ENCODE measurements at places on chromosomes 11 and 22.

DNA sequence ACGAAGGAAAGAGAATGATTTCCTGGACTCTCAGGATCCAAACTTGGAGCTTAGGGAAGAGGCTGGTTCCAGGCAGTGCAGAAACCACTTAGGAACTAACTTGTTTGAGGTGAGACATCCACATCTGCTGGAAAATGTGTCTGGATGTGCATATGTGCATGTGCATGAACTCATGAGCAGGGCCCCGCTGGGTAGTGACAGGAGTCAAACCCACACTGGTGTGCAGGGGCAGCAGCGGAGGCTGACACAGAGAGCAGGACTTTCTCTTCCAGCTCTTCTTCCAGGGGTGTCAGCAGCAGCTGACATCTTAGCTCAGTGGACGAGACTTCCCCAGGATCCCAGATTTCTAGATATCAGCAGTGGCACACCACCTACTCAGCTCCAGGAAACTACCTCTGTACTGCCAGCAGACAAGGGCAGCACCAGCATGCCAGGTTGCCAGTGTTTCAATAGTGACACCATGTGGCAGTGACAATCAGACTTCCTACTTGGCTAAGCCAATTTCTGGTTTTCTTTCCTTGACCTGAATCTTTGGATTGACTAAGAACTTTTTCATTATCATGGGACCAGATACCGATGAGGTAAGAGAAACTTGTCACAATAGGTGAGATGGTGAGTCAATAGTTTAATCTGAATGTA is 227.5 kb upstream of the ZC3H12C start:
- no peak for DNase-seq

DNA sequence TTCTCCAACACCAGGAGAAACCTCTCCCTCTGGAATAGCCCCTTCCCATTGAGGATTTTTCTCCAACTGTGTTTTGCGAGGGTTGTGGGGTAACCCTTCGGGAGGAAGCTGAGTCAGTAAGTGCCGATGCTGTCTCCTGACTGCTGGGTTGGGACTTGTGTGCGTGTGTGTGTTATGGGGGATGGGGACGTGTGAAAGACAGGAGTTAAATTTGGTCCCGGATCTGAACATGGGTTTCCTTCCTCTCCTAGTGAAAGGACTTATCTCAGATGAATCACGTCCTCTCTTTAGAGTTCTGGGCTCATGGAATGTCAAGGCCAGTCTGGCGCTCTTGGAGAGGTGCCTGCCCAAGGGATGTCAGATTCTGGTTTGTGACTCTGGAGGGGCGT is 33.3 kb downstream of the KIAA1671 start:
- no peak for DNase-seq

DNA sequence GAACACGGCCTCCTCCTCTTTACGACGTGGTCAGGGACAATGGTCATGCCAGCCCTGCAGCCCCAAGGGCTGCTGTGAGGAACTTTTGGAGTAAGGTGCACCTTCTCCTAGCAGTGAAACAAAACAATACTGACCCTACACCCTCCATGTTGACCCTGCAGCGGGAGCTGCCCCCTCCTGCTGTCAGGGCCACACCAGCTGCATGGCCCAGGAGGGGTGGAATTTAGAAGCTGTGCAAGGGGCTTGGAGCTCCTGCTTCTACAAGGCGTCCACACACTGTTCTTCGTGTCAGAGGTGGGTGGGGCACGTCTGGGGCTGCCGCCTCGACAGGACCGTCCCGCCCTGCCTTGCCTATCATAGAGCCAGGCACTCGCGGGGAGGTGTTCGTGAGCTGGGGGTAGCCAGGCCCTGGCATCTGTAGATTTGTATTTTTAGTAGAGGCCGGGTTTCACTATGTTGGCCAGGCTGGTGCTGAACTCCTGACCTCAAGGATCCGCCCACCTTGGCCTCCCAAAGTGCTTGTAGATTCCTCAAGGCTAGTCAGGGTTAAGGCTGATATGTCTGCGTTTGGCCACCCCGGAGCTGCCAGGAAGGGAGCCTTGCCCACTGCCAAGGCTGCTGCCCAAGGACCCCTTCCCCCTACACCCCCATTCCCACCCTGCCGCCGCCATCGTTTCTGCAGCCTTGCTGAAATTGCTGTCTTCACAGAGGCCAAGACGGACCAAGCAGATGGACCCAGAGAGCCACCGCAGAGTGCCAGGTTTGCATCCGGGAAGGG is 15.9 kb downstream of the INCENP start:
- no peak for DNase-seq

DNA sequence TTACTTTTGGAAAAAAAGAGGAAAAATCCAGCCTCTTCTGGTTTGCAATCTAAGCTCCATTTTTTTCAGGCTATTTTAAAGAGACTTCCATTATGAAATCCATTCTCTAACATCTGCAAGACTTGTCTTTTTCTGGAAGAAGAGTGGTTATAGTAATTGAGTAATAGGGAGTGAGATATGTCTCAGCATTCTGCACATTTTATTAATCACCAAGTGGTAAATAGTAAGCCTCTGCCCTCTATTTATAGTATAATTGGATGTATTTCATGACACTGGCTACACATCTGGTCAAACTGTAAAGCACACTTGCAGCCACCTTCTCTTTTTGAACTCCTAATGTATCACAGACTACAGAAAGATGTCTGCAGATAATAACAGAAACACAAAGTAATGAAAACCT is 391.1 kb downstream of the ETS1 start:
- DNase-seq = no peak

DNA sequence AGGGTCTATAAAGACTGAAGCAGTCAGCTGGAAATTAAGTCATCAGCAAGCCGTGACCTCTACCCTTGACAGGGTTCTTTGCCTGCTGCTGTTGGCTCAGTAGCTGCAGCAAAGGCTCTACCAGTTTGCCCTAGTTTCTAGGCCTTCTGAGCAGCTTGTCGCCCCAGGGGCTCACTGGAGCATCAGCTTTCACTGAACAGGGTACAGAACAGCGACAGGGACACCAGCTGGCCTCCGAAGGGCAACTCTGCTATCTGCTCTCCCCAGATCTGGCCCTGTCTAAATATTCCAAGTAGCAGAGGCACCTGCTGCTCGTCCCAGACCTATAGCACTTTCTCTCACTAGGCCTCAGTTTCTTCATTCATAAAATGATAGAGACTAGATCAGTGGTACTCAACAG is 42.4 kb downstream of the SMCO4 start:
- DNase-seq = no peak

GRCh38 chr22:17097062-17097461 is 12.3 kb downstream of the IL17RA start:
- DNase-seq = no peak

DNA sequence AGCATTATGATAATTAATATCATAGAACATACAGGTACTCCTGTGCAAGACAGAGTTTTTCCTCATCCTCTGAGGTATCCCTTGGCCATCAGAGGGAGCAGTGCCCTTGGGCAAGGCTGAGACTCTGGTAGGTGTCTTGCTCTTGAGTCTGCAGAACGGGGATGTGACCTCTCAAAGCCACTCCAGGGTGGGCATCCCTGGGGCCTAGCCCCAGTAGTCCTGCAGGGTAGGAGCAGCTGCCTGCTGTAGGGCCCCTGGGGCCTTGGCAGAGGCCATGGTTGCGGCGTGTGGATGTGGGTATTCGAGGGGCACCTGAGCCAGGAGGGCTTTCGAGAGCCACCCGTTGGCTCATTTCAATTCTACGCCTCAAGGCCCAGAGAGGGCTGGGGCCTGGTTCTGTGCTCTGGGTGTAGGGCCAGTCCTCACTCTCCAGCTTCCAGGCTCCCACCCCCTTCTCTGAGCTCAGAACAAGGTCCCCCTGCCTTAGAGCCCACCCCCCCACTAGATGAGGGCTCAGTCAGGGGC is 7.7 kb upstream of the OMP start:
- no peak for DNase-seq

GRCh38 chr11:36363361-36364268 is 67.5 kb downstream of the PRR5L start:
- no peak for DNase-seq

DNA sequence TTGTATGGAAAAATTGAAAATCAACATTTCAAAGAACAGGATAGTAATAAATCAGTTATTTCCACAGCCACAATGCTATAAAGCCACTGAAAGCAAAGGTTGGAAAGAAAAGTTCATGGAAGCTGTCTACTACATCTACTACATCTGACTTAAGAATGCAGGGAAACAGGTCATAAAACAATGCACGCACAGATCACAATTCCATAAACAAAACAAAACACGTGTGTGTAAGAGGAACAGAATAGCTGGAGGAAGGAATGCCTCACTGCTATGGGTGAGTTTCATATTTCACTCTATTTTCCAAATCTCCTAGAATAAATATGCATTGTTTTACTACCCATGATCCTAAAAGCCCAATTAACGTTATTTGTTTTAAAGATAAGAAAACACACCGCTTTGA is 66.3 kb downstream of the NCAPD3 start:
- no peak for DNase-seq

- DNase-seq = no peak
Observed at GRCh38 chr11:121330614-121331435, 38.3 kb downstream of the SC5D start.

DNA sequence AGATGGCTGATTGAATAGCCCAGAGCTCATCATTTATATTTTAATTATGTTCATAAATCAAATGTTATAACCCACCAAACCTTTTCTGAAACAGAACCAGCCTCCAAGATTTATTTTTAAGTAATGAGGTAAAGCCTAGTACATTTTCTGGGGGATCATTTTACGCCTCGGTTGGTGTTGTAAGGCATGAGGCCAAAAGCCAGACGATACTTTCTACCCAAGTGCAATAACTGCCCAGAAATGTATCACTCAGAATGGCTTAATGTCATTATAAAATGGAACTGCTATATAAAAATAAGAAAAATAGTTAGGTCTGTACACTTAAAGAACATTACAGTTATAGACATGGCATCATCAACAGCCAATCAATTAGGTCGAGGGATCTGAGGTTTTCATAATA is 283.3 kb downstream of the CADM1 start:
- DNase-seq = no peak

GRCh38 chr22:37333724-37334460 is 51.6 kb downstream of the CYTH4 start:
- DNase-seq = no peak

DNA sequence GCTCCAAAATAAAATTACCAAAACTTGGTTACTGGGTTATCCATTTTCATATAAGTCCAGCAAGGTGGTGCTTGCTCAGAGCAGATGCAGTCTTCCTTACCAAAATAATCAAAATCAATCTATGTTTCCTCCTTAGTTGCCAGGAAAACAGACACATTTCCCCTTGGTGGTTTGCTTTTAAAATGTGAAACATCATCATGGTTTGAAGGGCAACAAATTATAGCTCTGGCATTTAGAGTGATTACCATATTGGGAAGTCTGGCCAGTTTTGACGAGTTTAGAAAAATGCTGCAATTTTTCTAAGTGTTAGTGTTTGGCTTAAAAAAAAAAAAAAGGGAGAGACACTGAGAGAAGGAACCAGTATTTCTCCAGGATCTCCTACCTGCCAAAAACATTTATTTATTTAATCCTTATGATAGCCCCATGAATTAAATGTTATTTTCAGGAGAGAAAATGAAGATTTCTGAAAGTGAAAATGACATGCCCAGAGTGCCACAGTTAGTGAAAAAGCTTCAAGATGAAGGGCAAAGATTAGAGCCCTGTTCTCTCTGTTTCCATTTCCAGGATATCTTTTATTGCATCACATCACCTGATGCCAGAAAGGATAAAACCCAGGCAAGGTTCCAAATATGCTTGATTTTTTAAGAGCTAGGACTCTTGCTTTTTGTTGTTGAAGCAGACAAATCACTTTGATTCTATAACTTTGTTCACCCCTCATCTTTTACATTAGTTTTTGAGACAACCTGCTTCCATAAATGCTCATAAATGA is 29.6 kb upstream of the TBCEL start:
- DNase-seq = no peak

Data from stimulated activated CD4-positive, alpha-beta T cell treated with anti-CD3 and anti-CD28 coated beads, Interleukin-15, amount 100 ng/mL, for 24 hours (primary cell).